ENCODE measurements at places on chromosomes 7 and 10.
A peak's percentile ranks its signal among the peaks of the same experiment; 100 is the strongest.

DNA sequence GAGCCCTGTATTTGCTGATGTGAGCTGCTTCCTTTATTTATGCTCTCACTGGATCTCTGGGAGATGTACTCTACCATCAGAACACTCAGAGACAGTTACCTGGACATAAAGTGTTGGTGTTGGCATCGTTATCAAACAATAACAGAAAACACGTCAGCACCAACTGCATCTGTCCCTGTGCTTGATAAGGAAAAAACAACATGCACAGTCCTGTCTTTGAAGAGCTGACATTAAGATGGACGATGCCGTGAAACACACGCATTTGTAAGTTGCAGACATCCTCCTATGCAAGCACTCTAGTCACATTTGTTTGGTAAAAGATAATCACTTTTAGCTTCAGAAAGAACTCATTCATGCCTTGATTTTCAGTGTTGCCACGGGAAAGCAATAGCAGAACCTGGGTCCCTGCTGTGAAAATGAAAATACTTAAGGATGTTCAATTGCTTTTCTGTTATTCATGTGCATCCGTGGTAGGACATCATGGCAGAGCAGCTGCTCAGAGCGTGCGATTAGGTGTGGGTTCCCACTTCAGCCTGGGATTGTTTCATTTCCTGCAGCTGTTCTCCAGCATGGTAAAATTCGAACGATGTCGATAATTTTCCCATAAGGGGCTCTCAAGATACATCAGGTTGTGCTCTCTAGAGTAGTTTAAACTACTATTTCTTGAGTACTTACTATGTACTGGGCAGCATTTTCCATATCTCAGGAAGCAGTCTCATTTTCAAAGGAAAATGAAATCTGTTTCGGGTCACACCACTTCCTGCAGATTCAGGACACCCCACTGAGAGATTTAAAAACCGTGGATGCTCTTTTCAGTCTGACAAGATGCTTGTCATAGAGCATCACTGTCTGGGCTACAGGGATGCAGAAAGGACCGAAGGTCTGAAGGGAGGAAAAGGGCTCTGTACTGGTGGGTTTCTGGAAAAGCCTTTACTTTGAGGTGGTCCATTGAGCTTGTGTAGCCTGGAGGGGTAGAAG, 248.7 kb downstream of the CAMK1D start:
- no peak for DNase-seq

DNA sequence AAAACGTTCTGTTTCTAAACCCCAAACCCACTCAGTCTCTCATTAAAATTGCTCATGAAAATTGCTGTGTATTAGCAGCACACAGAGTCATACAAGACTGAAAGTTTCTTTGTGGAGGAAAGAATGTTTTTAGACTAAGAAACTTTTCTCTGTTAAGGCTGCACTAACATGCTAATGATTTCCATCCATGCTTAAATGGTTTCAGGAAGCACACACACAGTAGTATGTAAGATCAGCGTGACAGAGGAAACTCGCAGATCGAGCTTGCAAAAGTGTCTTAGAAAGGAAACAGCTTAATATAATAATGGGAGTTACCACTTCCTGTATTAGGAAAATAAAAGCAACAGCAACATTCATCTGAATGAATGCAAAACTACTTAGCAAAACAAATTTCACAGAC, 112.7 kb downstream of the ICA1 start:
- DNase-seq, result peak; percentile 83

DNA sequence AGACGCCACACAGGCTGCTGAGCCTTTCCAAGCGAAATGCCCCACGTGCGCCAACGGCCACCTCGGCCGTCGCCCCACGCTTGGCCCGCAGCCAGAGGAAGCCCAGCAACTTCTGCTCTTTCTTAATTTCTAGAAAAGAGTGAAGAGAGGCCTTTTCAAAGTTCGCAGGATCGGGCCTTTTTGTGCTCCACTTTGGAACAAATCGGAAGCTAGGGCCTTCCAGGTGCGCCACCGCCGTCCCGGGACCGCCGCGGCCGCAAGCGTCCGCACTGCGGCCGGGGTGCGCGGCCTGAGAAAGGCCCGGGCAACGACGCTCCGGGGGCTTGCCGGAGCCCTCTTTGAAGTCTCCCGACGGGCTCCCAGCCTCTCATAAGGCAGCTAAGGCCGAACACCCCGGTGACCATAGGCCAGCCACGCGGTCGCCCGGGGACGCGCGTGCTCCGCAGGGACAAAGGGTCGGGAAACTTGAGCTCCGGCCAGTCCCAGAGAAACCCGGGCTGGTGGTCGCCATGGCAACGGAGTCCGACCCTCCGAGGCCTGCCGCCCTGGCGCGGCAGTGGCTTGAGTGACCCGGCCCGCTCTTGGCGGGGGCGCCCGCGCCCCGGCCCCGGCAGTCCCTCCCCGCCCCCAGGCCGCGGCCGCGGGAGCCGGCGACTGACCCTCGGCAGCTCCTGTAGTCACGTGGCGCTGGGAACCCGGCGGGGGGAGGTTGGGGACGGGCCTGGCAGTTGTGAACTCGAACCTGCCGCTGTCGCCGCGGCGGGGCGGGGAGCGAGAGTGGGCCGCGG, at the start of gene REPIN1:
Gene REPIN1, plus strand, starts transcription at position 727 of the 788 bp plus-strand sequence. CDS start 890 bp downstream, outside the sequence.
- peak; percentile 80 for DNase-seq

- DNase-seq, result no peak
These were observed 599.6 kb upstream of the GHITM start for GRCh38 chr10:83539528-83540308.

DNA sequence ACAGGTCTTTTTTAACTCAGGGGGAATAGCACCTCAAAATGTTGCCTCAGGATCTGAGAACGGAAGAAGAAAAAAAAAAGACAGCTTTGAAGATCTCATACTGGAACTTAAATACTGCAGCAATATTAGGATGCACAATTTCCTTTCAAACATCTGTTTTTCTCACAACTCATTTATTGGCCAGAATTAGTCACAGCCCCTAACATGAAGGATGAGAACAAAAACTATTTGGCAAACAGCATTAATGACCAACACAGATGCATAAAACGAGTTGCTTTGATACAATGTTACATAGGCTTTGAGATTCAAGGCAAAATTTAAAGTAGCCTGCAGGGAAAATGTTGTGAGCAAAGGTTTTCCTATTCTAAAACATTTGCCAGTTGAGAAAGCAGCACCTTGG, 36.5 kb downstream of the JMJD1C start:
- no peak for DNase-seq

DNA sequence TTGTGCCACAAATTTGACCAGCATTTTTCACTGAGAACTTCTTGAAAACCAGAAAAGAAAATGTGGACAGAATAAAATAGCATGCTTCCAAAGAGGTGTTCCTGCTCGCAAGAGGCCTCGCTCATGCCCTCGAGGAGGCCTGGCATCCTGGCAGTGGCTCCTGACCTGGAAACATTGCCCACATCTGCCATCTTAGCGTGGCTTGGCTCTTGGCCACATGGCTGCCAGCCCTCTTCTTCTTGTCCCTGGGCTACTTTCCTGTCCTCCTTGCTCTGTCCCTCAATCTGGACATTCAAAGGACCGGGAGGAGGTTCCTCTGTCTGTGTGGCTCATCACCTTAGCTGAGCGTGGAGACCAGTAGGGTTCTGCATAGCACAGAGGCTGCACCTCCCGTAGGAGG, 131.6 kb upstream of the TMEM72 start:
- no peak for DNase-seq

GRCh38 chr7:22542669-22543068, 42.7 kb upstream of the STEAP1B start:
- DNase-seq, result no peak

GRCh38 chr10:131930150-131930549, 29.3 kb downstream of the PPP2R2D start:
- DNase-seq, result no peak

DNA sequence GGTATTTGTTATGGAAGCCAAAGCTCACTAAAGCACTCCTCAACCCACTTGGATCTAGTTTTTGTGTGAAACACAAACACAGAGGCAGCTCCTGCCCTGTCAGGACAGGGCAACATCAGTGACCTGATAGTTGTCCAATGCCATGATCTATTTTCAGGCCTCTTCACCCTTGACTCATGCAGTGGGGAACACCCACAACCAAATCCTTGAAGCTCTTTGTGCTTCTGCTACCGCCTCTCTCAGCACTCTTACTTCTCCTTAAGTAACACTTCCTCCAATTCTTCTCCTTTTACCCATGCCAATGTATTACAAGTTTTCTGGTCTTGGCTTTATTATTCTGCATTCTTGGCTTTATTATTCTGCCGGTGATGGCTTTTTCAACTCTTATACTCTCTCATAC, 425.3 kb downstream of the INHBA start:
- peak; percentile 83 for DNase-seq

DNA sequence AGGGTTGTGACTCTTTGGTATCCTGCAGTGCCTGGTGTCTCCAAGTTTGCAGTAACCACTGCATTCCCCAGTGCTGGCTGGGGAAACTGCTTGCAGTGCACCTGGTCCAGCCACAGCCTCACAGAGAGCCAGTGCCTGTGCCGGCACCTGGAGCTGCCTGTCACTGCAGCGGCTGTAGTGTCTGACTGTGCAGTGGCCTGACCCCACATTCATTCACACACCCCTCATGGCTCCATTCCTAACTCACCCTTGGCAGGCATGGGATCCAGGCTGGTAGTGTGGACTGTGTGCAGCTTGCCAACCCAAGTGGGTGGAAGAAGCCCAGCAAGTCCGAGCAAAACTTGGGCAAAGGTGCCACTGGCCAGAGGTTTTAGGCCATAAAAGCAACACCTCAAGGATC, 3.7 kb upstream of the CYP3A43 start:
- no peak for DNase-seq

- no peak for DNase-seq
These were observed 17.3 kb downstream of the GPR26 start for GRCh38 chr10:123683459-123683858.

DNA sequence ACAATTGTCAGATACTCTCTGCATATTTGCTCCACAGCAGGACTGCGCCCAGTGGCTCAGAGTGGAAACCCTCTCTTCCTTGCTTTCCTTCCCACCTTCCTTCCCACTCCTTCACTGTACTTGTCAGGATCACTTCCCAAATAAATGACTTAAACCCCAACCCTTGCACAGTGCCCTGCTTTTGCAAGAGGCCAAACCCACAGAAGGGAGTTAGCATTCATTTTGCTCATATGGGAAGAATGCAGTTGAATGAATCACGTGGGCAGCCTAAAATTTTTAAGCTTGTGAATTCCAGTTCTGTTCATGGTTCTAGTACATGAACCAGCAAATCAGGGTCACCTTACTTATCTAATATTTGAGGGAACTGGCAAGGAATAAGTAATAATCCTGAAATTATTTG, 47.7 kb upstream of the SFMBT2 start:
- DNase-seq, result peak; percentile 83

DNA sequence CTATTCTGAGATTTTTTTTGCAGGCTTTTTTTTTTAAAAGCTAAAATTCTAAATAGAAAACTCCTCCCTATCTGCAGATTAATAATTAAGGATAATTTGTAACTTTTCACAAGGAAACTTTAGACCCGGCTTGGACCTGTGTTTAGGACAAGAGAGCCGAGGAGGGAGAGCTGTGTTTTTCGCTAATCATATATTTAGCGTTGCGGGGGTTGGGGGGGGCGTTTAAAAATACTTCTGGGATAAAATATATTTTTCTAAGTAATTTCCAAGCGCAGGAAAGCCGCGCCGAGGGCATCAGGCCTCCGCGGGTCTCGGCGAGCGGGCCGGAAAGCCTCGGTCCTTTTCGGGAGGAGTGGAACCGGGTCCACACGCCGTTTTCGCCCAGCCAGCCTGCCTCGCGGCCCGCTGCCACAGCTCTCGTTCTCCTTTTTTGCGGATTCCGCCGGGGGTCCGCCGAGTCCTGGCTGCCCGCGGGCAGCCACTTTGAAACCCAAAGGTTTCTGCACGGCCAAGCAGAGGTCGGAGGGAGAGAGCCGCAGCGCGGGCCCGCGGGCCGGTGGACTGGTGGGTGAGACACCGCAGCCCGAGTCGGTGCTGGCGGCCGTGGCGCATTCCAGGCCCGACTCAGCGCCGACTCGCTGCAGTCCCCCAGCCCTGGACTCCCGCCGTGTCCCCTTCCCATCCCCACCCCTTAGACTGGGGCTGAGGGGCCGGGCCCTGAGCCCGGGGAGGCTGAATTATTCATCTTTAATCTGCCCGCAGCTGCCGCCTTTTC, 2.3 kb downstream of the PAX2 start:
- DNase-seq, result no peak

DNA sequence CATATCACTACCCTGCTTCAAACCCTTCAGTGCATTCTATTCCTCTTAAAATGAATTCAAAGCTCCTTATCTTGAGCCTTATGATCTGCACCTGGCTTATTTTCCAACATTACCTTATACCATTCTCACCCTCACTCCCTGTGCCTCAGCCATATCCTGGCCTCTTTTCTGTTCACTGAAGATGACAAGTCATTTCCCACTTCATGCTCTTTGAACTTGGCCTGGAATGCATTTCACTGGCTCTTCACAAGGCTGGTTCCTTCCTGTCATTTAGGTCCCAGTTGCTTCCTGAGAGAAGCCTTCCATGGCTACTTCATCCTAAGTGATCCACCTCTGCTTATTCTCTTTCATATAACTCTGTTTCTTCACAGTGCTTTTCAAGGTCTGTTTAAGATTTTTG, 3.2 kb upstream of the LIPF start:
- DNase-seq, result no peak

- no peak for DNase-seq
These were observed 96.1 kb downstream of the PHTF2 start for GRCh38 chr7:77894574-77895091.

DNA sequence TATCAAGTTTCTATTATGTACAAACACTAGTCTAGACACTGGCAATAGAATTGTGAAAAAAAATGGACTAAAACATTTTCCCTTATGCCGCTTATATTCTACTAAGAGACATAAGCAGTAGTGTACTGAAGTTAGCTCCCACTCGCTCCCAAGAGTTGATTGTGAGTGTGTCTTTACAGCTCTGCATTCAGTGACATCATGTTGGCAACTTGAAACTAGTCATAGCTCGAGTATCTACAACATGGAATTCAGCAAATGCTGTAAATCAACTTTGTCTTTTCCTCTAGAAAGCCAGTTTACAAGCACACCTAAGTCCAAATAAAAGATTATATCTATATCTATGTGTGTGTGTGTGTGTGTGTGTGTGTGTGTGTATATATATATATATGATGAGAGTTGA, 58.8 kb upstream of the MAGI2 start:
- no peak for DNase-seq

GRCh38 chr10:30190577-30191552, 131.5 kb upstream of the JCAD start:
- DNase-seq, result no peak

- DNase-seq, result no peak
These were observed 223.9 kb upstream of the PPP2R2D start for GRCh38 chr10:131676800-131677421.

All from inflammatory macrophage treated with lipopolysaccharide for 4 hours (primary cell).